Thymus (tissue), 14 donors: ENCODE measurements at places on chromosomes 16 and 17. TPM values are rescaled to one million over a fixed set of nuclear protein-coding genes. Genes with fewer than 3 reads are reported as not detected.

The HOXB7 gene
- total RNA-seq: 0.09 TPM

- DNase-seq: no peak
- no peaks in the 10 kb centered on the region for H3K36me3 ChIP-seq
- H3K27me3 ChIP-seq: no peaks in the 10 kb centered on the region
- peaks cover 3% of the 10 kb centered on the region for H3K4me1 ChIP-seq
- no peak overlapping the region for H3K4me3 ChIP-seq
Measured at GRCh38 chr16:56781528-56781961, 51.6 kb downstream of the NUP93 start.

- H3K4me1 ChIP-seq: peaks cover 73% of the 10 kb centered on the region
- no peaks in the 10 kb centered on the region for H3K27me3 ChIP-seq
- H3K4me3 ChIP-seq: peak overlapping the region; percentile 11
Measured at GRCh38 chr17:38879878-38880665, 10.2 kb downstream of the LASP1 start.

The IL17C gene
- 0.05 TPM for total RNA-seq

DNA sequence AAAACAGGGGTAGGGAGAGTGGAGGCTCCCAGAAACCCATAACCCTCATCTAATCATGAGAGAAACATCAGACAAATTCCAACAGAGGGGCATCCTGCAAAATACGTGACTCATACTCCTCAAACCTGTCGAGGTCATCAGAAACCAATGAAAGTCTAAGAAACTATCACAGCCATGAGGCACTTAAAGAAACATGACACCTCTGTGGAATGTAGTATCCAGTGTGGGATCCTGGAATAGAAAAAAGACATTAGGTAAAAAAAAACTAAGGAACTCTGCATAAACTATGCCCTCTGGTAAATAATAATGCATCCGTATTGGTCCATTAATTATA, 16.4 kb downstream of the CDH5 start:
- DNase-seq: no peak
- H3K27me3 ChIP-seq: no peaks in the 10 kb centered on the region
- H3K27ac ChIP-seq: no peak overlapping the region
- no peak overlapping the region for H3K4me3 ChIP-seq
- H3K36me3 ChIP-seq: no peaks in the 10 kb centered on the region
- H3K4me1 ChIP-seq: no peaks in the 10 kb centered on the region

DNA sequence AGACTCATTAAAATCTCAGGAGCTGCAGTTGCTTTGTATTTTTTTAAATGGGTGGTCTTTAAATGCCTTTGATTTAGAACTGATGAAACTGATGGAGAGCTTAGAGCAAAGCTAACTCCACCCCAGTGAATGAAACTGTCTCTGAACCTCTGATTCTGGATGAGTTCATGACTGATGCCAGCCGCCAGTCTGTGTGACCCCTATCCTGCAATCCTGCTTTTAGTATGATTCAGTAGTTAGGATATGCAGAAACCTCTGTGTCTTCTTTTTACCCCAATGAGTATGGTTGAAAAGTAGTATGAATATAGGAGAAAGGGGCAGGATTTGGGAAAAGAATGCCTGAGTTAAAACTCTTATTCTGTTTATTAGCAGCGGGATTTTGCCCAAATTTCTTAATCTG, 12.3 kb upstream of the SALL1 start:
- no peak for DNase-seq
- H3K27ac ChIP-seq: no peak overlapping the region
- no peak overlapping the region for H3K4me3 ChIP-seq
- no peaks in the 10 kb centered on the region for H3K36me3 ChIP-seq
- no peaks in the 10 kb centered on the region for H3K4me1 ChIP-seq

GRCh38 chr16:25158401-25158800, 46.9 kb downstream of the LCMT1 start:
- no peak for DNase-seq
- H3K4me1 ChIP-seq: peaks cover 17% of the 10 kb centered on the region
- H3K27me3 ChIP-seq: no peaks in the 10 kb centered on the region
- H3K36me3 ChIP-seq: peaks cover 6% of the 10 kb centered on the region
- H3K27ac ChIP-seq: no peak overlapping the region

The TBC1D3G gene
- not detected for total RNA-seq

The IL34 gene
- 10.1 TPM for total RNA-seq

DNA sequence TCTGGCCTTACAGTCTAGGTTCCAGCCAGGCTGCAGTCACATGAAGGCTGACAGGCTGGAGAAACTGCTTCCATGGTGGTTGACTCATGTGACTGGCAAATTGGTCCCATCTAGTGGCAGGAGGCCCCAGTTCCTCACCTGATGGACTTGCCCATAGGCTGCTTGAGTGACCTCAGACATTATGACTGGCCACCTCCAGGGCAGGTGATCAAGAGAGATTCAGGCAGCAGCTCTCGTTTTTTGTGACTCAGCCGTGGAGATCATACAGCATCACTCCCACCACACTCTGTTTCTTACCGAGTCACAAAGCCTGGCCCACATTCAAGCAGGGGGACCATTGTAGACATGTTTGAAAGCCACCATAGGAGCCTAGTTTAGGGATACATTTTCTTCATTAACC, 34.5 kb downstream of the SIAH1 start:
- DNase-seq: no peak
- H3K4me3 ChIP-seq: no peak overlapping the region
- no peaks in the 10 kb centered on the region for H3K4me1 ChIP-seq
- H3K27ac ChIP-seq: no peak overlapping the region

DNA sequence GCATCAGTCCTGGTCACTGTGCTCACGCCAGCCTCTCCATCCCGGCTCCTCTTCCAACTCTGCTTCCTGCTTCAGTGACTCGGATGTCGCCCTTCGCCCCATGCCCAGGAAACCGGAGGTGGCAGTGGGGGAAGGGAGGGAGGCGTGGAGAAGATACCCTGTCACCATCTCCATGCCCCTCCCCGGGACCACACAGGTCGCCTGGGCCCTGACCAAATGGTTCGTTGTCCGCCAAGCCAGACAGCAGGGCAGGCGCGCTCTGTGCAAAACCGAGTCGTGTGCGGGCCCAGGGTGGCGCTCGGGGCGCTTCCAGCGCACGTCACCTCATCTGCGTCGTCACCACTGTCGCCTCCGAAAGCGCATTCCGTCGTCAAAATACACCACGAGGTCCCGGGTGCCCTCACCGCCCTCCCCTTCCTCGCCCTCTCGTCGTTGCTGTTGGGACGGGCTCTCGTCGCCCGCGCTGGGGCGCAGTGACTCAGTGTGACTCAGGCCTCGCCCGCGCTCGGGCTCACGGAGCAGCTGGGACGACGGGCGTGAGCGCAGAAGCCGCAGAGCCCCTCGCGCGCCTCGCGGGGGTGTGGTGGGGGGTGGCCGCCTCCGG, 39.2 kb downstream of the ZNF778 start:
- no peak for DNase-seq
- no peaks in the 10 kb centered on the region for H3K36me3 ChIP-seq
- no peaks in the 10 kb centered on the region for H3K4me1 ChIP-seq
- peaks cover 55% of the 10 kb centered on the region for H3K27me3 ChIP-seq
